ENCODE measurements at places on chromosomes 2 and 18.

DNA sequence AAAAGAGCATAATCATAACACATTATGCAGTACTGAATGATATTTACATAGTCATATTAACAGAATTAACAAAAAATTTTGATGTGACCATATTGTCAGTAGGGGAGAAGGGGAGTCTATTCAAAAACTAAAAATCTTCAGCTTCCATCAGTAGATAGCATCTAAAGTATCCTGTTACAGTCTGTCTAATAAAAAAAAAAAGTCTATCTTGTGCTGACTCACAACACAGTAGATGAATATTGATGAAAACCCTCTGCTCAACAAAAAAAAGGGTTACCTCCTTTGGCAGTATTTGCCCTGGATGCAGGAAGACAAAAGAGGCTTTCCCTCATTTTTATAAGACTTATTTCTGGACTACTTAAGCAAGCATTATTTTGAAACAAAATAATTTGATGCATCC is 27.3 kb downstream of the GRB14 start:
- no peak for DNase-seq

DNA sequence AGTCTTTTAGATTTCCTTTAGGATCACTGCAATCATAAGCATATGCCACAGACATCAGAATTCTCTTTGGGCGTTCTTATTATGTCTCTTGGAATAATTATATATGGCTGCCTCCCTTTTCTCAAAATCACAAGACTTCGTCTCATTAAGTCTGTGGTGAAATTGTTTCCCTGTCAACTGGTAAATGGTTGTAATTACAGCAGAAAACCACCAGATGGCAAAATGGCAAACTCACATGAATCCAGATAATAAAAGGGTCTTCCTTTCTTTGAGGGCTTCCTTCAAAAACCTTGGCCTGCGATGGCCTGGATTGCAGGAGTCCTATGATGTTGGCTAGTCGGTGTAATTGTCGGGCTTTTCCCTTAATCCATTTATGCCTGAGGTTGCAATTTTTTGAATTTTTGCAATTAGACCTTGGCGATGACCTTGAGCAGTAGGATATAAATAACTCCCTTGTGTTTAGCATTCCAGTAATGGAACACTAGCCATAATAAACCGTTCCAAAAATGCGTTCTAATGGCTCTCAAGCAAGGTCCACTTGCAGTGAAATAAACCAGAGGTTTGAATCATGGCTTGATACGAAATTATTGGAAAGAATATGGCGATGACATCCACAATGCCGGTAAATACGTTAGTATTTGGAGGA is 656.4 kb downstream of the MBD2 start:
- DNase-seq, result no peak

GRCh38 chr2:108617617-108618016 is 83.3 kb downstream of the LIMS1 start:
- no peak for DNase-seq

GRCh38 chr2:72157871-72158771 is 10.5 kb upstream of the CYP26B1 start:
- DNase-seq, result no peak

DNA sequence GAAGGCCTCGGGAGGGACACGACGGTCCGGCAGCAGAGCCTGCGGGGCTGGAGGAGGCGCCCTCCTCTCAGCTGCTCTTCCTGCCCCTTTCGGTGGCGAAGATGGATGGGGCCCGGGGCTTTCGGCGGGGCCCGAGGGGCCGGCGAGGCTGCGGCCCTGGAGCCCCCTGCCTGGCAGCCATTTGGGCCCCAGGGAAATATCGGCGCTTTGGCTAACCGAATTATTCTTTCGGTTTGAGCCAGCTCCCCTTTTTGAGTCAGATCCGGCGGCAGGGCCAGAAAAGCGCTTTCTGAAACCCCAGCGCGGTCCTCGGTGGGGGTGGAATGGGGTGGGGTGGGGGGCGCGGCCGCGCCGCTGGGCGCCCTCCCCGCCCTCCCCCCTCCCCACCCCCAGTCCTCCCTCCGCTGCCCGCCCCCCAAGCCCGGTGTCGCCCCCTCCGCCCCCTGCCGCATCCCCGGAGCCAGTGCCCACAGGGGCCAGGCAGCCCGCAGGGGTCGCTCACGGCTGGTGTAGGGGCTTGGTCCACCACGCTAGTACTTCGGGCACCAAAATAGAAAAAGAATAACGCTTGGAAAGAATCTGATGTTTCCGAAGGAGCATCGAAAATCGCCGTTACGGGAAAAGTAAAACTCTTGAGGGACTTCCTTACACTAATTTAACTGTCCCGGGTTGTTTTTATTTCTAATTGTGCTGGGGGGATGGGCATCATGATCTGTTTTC is 9.1 kb upstream of the ARID5A start:
- peak; percentile 63 for DNase-seq

DNA sequence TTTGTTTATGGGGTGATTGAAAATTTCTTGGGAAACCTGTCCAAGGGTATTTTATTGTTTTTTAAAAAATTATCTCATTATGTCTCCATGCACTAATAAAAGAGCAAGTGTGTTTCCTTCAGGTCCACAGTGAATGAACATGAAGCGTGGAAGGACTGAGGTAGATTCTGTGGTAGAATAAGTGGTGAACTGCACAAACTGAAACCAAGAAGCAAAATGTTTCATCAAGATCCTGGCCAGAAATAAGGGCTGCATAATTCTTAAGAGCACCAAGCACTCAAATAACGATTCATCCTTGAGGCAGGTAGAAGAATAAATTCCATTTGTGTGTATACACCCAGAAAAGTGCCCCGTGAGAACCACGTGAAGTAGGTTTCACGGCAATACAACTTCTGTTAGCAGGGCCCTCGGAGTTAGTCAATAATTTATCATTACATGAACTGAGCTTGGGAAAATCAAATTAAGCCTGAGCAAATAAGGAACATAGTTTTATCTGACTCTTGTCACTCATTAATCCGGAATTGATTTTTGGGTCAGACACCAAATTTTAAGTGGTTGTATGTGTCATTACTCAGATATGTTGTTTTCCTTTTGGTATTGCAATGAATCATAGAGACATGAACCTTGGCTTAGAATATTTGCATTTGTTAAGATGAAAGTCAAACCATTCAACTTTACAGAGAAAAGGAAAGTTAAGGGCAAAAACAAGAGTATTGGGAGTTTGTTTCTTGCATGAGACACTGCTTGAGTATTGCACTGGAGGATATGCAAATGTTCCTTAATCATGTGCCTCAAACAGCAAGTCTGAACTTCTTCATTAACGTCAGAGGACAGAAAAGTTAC is 472.6 kb upstream of the NETO1 start:
- DNase-seq, result no peak

GRCh38 chr2:98460573-98461497 is 16.2 kb downstream of the INPP4A start:
- DNase-seq, result peak; percentile 57
